ENCODE measurements at places on chromosomes 4 and X. TPM values are rescaled to one million over a fixed set of nuclear protein-coding genes. Genes with fewer than 3 reads are reported as not detected.

GRCh38 chr4:173862754-173863153, 332.7 kb upstream of the HAND2 start:
- DNase-seq: no peak

GRCh38 chr4:143341186-143341755, 4.6 kb downstream of the GAB1 start:
- DNase-seq: no peak

ARHGAP24 gene
- total RNA-seq: 40.5 TPM

GSX2 gene
- 0.33 TPM for total RNA-seq

PAGE1 gene
- not detected for total RNA-seq

POU3F4 gene
- total RNA-seq: not detected
